ENCODE measurements at places on chromosomes 3 and 15. TPM values are rescaled to one million over a fixed set of nuclear protein-coding genes. Genes with fewer than 3 reads are reported as not detected.

DNA sequence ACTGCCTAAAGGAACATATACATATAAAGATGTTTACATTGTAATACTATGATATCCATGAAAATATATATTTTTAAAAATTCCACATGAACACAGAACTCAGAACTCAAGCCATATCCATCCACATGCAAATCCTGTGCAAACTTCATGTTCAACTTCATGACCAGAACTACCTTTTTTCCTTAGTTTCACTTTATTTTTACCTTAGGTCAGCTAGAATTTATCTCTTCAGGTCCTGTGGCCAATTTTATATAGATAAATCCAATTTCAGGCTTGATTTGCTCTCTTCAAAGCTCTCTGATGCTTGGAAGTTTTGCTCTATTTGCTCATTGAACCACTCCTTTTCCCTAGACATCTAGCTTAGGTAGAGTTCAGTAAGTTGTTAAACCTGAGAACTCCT, 38.8 kb downstream of the ZPLD1 start:
- DNase-seq, result no peak

DNA sequence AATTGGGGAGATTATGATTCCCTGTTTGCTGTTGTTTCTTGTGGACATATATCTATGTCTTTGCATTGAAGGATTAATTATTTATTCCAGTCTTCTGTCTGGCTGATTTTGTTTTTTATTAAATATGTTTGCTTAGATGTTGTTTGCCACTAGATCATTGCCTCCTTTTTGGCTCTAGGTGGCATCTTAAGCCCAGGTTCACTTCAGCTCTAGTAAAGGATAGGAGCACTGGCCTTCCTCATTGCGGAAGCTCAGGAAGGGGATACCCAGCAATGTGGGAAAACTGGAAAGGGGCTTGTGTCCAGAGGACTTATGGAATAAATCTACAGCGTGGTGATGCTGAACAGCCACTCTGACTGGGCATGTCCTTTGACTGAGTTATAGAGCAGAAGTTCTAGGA, 821.6 kb downstream of the PDCD6IP start:
- no peak for DNase-seq

DNA sequence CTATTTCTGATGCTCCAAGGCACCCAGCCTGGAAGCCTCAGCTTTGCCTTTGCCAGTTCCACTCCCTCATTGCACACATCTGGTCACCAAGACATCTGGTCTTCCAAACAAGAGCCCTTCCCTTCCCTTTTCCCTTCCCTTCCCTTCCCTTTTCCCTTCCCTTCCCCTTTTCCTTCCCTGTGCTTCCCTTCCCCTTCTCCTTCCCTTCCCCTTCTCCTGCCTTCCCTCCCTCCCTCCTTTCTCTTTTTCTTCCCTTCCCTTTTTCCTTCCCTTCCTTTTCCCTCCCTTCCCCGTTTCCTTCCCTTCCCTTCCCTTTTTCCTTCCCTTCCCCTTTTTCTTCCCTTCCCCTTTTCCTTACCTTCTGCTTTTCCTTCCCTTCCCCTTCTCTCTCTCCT, 2.4 kb upstream of the CGNL1 start:
- DNase-seq, result no peak

DNA sequence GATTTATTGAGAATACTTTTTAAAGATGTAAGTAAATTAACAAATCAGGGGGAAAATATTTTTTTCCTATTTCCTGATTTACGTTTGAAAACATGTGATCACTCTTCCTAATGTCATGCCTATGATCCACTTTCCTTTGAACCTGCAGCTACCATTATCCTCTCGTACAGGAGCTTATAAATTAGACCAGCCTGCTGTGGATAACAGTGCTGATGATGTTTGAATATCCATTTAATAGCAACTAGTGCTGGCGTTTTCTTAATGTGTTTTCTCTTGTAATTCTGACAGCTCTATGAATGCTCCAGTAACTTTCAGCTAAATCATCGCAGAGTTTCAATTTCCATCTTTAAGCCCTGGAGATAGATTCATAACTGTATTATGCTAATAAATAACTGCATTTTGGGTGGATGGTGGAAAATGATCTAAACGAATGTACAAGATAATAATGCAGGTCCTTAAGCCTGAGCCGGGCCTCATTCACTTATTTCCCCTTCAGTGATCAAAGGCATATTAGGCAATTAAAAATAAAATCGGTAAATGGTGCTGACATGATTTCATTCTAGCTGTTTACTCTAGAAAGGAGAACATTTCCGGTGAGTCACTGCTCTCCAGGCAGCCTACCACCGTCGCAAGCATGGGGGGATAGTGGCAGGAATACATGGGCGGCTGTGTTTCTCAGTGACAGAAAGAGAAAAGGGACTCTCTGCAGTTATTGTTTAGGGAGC, 58.5 kb upstream of the SLC24A5 start:
- DNase-seq, result peak; percentile 56

DNA sequence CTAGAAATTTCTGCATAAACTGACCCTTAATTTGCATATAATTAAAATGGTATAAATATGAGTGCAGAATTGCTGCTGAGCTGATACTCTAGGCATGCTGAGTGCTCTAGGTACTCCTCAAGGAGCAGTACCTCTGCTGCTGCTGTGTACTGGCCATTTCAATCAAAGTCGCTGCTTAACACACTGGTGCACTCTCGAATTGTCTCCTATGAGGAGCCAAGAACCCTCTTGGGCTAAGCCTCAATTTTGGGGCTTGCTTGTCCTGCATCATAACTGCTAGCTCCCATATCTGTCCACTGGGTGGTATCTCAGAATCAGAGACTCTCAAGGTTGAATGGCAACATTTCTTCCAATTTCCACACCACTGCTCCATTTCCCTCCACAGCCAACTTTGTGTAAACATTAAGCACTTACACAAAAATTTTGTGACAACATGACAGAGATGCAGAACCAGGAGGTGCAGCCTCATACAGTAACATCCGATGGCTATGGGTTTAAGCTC, 82.5 kb downstream of the XXYLT1 start:
- no peak for DNase-seq

The SLC22A13 gene
- 0.29 TPM for total RNA-seq

The MST1 gene
- 3.4 TPM for total RNA-seq
